Activated CD8-positive, alpha-beta memory T cell treated with anti-CD3 and anti-CD28 coated beads, Interleukin-2, amount 10 ng/mL, durations not matched to agents 7 days and 5 days (primary cell): ENCODE measurements at places on chromosomes 7 and 10.

DNA sequence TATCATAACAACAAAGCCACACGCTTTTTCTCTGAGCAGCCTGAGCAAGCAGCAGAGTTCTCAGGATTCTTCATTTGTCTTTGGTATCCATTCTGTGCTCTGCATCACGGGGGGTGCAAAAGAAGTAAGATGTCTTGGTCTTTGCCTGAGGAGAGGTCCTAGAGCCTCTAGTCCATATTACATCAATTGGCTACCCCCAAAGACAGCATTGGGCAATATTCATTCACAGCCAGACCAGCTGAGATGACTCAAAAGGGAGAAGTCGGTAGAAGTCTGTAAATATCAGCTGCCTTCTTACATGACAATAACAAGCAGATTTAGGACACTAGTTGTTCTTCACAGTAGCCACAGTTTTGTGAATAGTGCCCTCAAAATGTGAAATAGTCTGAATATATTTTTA lies 66.6 kb downstream of the FZD1 start:
- H3K4me1 ChIP-seq = no peaks in the 10 kb centered on the region
- no peaks in the 10 kb centered on the region for H3K36me3 ChIP-seq
- no peak overlapping the region for H3K4me3 ChIP-seq
- H3K27me3 ChIP-seq = no peaks in the 10 kb centered on the region
- H3K27ac ChIP-seq = no peak overlapping the region
- no peak for DNase-seq

DNA sequence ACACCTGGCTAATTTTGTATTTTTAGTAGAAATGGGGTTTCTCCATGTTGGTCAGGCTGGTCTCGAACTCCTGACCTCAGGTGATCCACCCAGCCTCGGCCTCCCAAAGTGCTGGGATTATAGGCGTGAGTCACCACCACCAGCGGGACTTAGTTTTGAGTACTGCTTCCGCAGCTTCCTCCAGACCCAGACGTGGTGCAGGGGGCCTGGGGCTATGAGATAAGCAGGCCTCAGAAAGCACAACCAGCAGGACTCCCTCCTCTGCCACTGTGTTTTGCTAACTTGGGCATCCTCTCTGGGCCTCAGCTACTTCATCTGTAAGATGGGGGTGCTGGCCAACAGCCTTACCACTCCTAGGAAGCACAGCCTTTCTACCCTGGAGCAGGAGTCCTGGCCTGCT lies 37.8 kb downstream of the GOLGA7B start:
- no peaks in the 10 kb centered on the region for H3K4me1 ChIP-seq
- peaks cover under 1% of the 10 kb centered on the region for H3K27me3 ChIP-seq
- DNase-seq = no peak
- no peak overlapping the region for H3K4me3 ChIP-seq
- no peak overlapping the region for H3K27ac ChIP-seq

DNA sequence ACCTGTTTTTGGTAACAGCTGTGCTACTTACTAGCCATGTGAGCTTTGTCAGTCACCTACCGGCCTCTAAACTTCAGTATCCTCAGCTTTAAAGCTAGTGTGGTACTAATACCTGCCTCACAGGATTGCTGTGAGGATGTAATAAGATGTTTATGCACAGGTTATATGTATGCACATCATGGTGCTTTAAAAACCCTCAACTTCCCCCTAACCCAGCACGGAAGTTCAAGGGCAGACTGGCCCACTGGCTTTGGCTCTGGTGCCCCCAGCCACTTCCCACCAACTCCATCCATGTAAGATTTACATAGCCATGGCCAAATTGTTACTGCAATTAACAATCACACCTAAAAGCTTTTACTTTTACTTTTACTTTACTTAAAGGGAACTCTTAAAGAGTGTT lies 676.0 kb upstream of the GALNT17 start:
- H3K27me3 ChIP-seq = no peaks in the 10 kb centered on the region
- DNase-seq = no peak
- no peak overlapping the region for H3K27ac ChIP-seq
- H3K4me3 ChIP-seq = no peak overlapping the region

DNA sequence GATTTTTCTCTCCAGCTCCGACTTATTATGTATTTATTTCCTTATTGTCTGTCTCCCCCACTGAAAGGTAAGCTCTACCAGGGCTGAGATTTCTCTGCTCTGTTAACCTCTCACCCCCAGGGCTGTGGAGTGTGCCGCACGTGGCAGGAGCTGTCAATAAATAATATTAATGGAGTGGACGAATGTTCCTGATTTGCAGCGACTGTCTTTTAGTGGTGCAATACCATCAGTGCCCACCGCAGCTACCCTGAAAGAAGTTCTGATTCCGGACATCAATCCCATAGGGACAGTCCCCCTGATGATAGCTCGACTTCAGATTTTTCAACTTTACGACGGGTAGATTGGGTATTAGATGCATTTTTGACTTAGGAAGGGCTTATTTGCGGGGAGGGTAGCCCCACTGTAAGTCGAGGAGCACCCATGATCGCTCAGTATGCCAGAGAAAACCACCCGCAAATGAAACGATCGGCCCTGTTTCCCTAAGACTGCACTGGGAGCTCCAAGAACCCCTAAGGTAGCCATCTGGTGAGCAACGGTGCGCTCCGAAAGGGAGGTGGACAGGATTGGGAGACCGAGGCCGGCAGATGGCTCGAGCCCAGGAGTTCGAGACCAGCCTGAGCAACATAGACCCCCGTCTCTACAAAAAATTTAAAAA lies 986 bp upstream of the PPP2R2D start:
- H3K36me3 ChIP-seq = peaks cover 9% of the 10 kb centered on the region
- peak overlapping the region; percentile 80 for H3K4me3 ChIP-seq
- H3K27ac ChIP-seq = peak overlapping the region; percentile 80
- no peak for DNase-seq

DNA sequence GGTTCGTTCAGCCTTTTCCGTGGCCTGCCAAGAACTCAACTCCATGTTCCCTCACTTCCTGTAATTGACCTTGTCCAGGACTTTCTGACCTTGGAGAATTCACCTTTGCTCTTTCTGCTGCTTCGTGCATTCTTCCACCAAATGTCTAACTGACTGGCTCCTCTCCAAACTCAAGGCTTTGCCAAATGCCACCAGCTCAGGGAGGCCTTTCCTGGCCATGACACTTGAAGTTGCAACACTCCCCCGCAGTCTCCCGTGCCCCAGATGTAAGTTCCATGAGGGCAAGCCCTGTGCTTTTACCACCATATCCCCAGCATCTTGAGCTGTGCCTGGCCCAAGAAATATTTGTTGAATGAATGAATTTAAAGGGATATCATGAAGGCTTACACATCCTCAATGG lies 238.4 kb downstream of the ARHGAP21 start:
- no peaks in the 10 kb centered on the region for H3K36me3 ChIP-seq
- no peaks in the 10 kb centered on the region for H3K4me1 ChIP-seq

DNA sequence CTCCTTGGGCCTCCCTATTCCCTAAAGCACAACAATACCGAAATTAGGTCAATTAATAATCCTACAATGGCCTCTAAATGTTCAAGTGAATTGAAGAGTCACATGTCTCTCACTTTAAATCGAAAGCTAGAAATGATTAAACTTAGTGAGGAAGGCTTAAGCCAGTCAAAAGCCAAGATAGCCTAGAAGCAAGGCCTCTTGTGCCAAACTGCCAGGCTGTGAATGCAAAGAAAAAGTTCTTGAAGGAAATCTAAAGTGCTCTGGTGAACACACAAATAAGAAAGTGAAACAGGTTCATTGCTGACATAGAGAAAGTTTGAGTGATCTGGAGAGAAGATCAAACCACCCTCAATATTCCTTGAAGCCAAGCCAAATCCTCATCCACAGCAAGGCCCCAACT lies 57.2 kb downstream of the SLC29A4 start:
- peak overlapping the region; percentile 1 for H3K27ac ChIP-seq
- H3K4me1 ChIP-seq = peaks cover 9% of the 10 kb centered on the region
- no peaks in the 10 kb centered on the region for H3K27me3 ChIP-seq
- H3K4me3 ChIP-seq = no peak overlapping the region

DNA sequence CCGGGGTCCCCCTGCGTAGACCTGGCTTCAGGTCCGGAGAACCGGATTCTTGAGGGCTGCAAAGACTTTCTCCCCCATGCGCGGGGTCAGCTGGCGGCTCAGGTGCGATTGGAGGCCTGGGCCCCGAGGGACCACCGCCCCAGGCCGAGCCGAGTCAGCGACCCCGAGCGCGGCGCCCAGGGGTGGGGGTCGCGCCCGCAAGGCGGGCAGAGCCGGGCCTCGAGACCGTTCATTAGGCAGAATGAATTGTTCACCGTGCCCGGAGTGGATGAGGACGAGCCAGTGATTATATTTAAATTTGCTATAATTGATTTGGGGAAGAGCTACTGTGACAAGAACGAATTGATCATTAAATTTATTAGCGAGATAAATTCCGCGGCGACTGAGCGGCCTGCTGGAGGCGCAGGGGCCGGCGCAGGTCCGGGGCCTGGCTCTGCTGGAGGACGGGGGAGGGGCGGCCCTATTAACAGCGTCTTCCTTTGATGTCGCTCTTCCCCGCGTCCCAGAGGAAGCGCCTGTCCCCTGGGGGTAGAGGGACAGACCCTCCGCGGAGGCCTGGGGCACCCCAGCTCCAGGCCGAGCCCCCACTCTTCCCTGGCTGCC lies 7.5 kb downstream of the MNX1 start:
- peaks cover 3% of the 10 kb centered on the region for H3K36me3 ChIP-seq
- H3K27ac ChIP-seq = no peak overlapping the region

GRCh38 chr7:4838626-4839334 lies 23.1 kb downstream of the PAPOLB start:
- H3K4me1 ChIP-seq = no peaks in the 10 kb centered on the region

DNA sequence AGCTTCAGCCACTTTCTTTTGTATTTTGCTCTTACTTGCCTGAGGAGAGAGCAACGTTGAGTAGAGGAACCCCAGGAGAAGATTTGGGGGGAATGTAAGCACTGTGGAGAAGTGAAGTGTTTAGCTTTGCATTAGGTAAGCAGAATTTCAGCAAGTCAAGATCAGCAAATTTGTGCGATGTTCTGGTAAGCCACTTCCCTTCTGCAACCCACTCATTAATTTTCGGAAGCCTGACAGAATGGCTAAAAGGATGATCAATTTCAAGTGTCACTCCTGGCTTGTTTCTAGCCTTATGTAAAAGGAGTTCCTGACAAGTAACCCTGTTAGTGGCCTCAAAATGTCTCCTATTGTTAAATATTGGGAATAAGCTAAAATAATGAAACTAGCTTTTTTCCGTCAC lies 48.5 kb upstream of the NXPH1 start:
- peaks cover 14% of the 10 kb centered on the region for H3K4me1 ChIP-seq
- no peak overlapping the region for H3K4me3 ChIP-seq
- H3K27ac ChIP-seq = no peak overlapping the region
- no peak for DNase-seq
- H3K36me3 ChIP-seq = no peaks in the 10 kb centered on the region

- no peaks in the 10 kb centered on the region for H3K36me3 ChIP-seq
- H3K27me3 ChIP-seq = no peaks in the 10 kb centered on the region
- no peak overlapping the region for H3K4me3 ChIP-seq
- DNase-seq = no peak
Observed at GRCh38 chr7:103752995-103753394, 236.5 kb downstream of the RELN start.

DNA sequence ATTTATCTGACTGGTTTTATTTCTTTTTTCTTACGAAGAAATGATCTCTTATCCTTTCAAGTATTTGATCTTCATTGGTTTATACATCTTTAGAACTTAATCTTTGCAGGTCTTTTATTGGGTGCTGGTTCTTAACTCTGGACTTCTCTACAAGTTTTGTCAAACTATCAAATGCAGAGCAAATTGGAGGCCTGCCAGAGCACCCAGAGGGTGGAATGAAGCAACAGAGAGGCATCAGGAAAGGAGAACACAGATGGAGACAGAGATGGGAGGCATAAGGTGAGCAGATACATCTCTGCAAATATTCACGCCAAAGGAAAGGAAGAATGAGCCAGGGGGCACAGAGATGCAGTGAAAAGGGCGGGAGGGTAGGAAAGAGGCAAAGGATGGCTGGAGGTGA lies 130.3 kb downstream of the PKD1L1 start:
- H3K27me3 ChIP-seq = peaks cover 4% of the 10 kb centered on the region
- H3K4me1 ChIP-seq = no peaks in the 10 kb centered on the region
- no peak overlapping the region for H3K4me3 ChIP-seq
- H3K36me3 ChIP-seq = no peaks in the 10 kb centered on the region
- H3K27ac ChIP-seq = no peak overlapping the region

DNA sequence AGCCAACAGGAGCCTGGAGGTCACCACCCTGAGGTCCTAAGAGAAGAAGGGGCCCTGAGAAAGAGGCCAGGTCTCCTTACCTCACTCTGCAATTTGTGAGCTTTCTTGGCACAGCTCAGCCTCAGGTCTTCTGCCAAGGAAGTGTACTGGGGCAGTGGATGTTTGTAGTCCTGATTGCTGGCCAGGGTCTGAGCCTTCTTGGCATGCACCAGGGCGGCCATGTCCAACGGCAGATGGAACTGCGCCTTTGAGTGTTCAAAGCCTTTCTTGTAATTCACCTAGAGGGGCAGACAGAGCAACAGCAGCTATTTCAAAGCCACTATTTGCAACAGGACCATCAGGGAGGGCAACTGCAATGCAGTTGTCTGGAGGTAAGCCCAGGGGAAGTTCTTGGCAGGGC lies 51.7 kb downstream of the NRAP start:
- no peaks in the 10 kb centered on the region for H3K4me1 ChIP-seq
- H3K27me3 ChIP-seq = peaks cover 58% of the 10 kb centered on the region
- H3K4me3 ChIP-seq = no peak overlapping the region
- no peak for DNase-seq
- no peak overlapping the region for H3K27ac ChIP-seq
- no peaks in the 10 kb centered on the region for H3K36me3 ChIP-seq

DNA sequence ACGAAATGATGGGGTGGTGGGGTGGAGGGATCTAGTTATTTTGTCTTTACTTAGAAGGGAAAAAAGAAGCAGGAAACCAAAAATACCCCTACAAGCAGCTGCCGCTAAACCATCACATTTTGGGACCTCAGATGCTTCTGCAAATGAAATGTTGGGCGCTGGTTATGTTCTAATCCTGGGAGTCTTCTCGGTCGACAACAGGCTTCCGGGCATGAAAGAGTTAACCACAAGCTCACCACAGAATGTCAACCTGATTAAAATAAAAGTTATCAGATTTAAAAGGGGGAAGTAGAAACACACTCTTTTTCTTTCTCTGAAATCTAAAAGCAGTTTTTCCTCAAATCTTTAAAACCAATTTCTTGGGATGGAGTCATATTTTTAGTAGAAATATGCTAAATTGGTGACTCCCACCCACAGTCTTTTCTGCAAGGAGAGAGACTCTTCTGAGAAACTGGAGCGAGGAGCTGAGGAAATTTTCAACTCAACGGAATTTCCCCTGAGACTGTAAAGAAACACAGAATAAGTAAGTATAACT lies 16.8 kb downstream of the IL2RA start:
- peaks cover 90% of the 10 kb centered on the region for H3K4me1 ChIP-seq
- H3K27me3 ChIP-seq = no peaks in the 10 kb centered on the region
- peak overlapping the region; percentile 57 for H3K4me3 ChIP-seq
- DNase-seq = peak; percentile 76
- peak overlapping the region; percentile 81 for H3K27ac ChIP-seq

DNA sequence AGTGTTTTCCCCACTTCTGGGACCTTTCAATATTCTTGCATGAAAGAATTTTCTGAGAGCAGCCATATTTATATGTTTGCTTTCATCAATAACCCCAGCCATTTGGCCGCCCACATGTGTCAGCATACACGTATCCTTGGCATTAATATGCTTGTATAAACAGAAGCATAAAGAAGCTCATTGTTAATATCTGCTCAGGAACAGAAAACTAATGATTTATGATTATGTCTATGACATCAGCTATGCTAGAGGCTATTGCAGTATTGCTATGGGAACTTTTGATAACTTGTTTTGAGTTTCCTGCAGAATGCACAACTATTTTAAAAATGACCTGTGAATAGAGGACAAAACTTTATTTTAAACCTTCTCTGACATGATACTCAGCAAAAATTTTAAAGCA lies 300.9 kb upstream of the MTPN start:
- no peak for DNase-seq
- H3K27ac ChIP-seq = no peak overlapping the region
- no peak overlapping the region for H3K4me3 ChIP-seq
